Activated T-cell treated with anti-CD3 and anti-CD28 coated beads, Interleukin-2, amount 50 U/mL, for 4 hours (primary cell): ENCODE measurements at places on chromosomes 4 and X. TPM values are rescaled to one million over a fixed set of nuclear protein-coding genes. Genes with fewer than 3 reads are reported as not detected.

Gene UGT2B15
- 0.16 TPM for total RNA-seq

Gene INTS6L
- 14.9 TPM for total RNA-seq

Gene PHF8
- 54.2 TPM for total RNA-seq

Gene LONRF3
- 7.3 TPM for total RNA-seq

Gene ETDA
- total RNA-seq: not detected

Gene RAB41
- total RNA-seq: not detected

Gene SSX3
- not detected for total RNA-seq

Gene ASB11
- not detected for total RNA-seq
